ENCODE measurements at places on chromosomes 11 and 22.

DNA sequence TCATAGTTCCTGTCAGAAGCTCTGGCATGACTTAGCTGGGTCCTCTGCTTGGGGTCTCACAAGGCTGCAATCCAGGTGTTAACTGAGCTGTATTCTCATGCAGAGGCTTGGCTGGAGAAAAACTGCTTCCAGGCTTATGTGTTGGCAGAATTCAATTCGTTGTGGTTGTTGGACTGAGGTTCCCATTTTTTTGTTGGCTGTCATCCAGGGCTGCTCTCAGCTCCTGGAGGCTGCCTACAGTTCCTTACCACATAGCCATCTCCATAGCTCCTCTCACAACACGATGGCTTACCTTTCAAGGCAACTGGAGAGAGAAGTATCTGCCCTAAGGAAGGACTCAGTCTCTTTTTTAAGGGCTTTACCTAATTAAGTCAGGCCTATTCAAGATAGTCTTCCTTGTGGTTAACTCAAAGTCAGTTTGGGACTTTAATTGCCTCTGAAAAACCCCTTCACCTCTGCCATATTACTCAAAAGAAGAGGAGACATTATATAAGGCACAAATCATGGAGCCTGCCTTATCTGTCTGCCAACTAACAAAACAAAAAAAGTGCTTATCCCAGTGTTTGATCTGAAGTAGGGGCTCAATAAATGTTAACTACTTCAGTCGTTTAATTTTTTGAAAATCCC lies 35.2 kb downstream of the OR2AG2 start:
- DNase-seq: no peak

GRCh38 chr11:111878849-111879636 lies at the start of the genes CFAP68 and FDXACB1:
Gene CFAP68 (plus strand): TSS chr11:111879541. CDS start chr11:111879561, 20 bp downstream.
Gene FDXACB1 (minus strand): TSS chr11:111879165. CDS start chr11:111879132, 33 bp downstream.
- peak; percentile 97 for DNase-seq

DNA sequence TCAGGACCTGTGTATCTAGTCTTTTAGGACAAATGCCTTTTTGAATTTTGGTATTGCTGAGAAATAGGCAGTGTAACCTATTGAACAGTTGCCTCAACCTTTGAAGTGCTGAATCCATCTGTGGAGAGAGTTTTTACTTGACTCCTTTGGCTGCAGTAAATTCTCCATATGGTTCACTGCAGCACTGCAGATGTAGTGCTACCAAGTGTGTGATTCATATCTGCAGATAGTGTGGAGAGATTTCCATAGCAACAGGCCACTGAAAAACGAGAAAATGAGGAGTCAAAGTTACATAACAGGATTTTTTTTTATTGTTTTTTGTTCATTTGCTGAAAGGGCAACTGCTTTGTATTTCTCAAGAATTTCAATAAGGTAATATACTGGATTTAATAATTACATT lies 356.1 kb downstream of the RAB38 start:
- DNase-seq: no peak

DNA sequence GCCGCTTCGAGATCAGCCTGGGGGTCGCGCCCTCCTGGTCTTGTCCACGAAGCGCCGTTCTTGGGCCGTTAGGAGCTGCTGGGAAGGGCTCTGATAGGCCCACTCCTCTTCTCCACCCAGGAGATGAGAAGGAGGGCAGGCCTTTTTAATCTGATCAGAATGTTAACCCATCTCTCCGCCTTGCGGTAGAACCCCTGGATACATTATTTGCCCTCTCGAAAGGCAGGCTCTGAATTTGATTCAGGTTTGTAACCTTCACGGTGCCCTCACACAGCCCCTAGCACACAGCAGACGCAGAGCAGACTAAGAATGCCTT lies at the start of gene CCDC83:
TSS of gene CCDC83 (plus strand) at position 43 of the 316 bp plus-strand sequence. CDS start 9,741 bp downstream, outside the sequence.
- no peak for DNase-seq

DNA sequence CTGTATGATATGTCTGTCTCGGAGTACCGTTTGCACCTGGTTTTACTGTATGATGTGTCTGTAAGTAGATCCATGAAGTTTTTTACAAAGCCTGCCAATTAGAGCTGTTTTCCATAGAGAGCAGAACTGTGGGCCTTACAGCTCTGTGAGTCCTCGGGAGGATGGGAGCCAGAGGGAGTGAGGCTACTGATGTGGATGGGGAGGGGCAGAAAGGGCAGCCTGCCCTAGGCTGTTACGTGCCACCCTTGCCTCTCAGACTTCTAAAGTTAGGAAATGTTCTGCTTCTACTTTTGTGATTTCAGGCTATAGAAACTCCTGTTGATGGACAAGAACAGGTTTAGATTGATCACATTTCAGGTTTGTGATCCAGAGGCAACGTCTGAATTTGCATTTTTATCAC lies 105.2 kb downstream of the PPP6R3 start:
- no peak for DNase-seq

- DNase-seq: no peak
These were observed 494.7 kb downstream of the BUD13 start for GRCh38 chr11:116278076-116278475.

DNA sequence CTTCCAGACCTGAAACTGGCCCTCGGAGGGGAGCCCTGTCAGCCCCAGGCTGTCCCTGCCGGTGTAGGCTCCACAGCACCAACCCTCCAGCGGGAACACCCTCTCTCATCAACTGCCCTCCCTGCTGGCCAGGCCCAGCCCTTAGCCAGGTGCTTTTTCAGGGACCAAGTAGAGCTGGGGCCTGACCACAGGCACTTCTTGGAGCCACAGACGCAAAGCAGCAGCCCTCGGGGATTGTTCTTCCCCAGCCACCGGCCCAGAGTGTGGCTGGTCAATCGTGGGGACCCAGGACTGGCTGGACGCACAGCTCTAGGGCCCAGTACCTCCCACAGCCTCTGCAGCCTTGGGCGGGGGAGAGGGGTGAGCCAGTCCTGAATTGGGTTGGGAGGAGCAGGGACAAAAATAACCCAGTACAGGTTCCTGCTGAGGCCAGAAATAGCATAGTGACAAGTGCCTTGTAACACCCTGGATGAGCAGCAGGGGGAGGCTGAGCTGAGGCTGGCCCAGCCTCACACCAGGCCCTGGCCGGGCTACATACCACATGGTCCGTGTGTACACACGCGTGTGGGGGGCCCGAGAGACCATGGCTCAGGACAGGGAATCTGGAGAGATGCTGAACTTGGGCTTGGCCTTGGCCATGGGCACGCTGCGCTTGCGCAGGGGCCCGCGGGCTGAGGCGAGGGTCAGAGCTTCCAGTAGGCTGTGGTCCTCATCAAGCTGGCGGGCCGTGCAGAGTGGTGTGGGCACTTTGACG lies 2.0 kb downstream of the KCNJ11 start:
- DNase-seq: peak; percentile 54

DNA sequence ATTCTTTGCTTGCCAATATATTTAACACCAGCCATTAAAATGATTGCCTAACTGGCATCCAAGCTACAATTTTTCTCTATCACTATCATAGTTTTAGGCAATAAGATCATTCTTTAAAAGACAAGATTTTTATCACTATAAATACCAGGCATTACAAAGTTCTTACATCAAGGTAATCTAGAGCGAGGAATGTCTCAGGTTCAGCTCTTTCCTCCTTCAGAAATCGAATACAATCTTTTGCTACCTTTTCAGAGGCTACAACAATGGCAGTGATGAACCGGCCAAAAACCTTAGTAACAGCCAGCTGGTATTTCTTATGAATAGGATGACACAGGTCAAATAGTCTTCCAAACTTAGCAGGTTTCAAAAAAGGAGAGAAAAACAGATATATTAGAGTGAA lies 23.9 kb downstream of the SMC1B start:
- DNase-seq: no peak

DNA sequence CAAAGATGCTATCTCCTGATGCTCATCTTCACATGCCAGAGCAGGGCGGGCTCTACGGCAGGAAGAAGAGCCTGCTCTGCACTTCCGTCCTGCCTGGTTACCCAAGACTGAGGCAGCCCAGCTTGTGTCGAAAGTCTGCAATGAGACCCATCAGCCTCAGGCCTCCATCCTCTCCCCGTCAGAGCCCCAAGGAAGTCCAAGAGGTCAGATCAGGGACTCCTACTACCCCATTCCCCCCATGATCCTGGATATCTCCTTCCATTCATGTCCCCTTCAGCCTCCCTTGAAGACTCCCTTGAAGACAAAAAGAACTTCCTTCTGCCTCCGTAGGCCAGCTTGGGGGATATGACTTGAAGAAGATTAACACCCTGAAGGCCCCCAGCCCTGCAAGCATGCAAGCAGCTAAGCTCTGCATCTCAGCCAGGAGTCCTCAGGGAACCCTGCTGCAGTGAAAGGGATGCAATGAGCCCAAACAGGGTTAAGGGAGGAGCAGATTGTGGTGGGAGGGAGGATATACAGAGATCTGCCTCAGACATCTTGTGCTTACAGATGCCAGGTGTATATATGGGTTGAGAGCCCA lies 85.6 kb downstream of the TRIM29 start:
- DNase-seq: no peak

All from BE2C (cell line).